Heart left ventricle (tissue), 16 donors: ENCODE measurements at places on chromosomes 16 and 17. TPM values are rescaled to one million over a fixed set of nuclear protein-coding genes. Genes with fewer than 3 reads are reported as not detected.

- DNase-seq: no peak
Measured at GRCh38 chr17:42577140-42577531, 393 bp downstream of the PSMC3IP start.

The KCNJ12 gene
- total RNA-seq: 9.7 TPM

DNA sequence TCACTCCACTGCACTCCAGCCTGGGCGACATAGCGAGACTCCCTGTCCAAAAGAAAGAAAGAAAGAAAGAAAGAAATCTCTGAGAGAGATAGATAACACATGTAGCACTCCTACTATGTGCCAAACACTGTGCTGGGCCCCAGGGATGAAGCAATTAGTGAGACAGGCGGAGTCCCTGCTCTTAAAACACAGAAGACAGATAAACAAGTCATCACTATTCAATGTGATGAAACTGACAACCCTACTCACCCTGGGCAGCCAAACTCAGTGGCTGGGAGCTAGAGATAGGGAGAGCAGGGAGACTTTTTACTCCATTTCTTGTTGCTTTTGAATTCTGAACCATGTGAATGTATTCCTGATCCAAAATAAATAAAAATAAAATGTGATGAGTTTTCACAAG, 35.2 kb upstream of the GOSR2 start:
- no peak for DNase-seq

DNA sequence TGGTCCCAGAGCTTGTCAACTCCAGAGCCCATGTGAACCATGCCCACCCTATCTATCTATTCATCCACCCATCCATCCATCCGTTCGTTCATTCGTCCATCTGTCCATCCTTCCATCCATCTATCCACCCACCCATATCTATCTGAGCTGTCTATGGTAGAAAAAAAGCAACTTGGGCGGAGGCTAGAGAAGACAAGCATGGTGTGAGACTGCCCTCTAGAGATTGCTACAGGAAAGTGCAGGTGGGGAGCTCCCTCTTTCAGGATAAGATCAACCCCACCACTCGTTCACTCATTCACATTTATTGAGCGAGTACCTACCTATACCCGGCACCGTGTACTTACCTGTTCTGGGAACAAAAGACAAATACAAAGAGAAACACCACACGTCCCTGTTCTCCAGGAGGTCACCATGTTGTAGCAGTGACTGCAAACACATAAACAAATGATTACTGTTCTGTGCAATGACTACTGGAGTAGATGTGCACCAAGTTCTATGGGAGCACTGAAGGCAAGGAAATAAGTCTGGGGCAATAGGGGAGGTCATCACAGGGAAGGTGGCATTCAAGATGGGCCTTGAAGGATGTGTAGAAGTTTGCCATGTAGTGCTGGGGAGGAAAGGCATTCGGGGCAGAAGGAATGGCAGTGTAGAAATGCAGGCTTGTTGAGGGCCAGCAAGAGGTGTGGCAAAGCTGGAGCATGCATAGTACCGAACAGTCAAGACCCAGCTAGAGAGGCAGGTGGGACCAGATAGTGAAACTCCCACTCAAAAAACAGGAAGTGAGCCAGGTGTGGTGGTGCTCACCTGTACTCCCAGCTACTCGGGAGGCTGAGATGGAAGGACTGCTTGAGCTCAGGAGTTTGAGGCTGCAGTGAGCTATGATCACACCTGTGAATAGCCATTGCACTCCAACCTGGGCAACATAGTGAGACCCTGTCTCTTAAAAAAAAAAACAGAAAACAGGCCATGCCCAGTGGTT, 13.4 kb upstream of the ATP5MC1 start:
- no peak for DNase-seq

DNA sequence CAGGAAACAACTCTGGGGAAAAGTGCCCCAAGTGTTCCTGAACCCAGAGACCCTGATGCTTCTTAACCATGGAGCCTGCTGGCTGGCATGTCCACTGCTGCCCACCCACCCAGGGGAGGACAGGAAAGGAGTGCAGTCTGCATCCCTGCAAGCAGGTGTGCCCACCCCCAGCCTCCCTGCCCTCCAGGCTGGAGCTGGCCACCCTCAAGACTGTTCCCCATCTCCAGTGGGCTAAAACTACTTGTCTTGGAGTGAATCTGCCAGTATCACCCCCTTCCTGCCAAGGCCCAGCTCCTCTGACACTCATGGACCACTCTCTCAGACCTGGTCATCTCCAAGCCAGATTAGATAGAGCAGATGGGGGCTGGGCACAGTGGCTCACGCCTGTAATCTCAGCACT, 29.8 kb downstream of the ARHGAP27 start:
- DNase-seq: no peak

The CCL4 gene
- not detected for total RNA-seq

DNA sequence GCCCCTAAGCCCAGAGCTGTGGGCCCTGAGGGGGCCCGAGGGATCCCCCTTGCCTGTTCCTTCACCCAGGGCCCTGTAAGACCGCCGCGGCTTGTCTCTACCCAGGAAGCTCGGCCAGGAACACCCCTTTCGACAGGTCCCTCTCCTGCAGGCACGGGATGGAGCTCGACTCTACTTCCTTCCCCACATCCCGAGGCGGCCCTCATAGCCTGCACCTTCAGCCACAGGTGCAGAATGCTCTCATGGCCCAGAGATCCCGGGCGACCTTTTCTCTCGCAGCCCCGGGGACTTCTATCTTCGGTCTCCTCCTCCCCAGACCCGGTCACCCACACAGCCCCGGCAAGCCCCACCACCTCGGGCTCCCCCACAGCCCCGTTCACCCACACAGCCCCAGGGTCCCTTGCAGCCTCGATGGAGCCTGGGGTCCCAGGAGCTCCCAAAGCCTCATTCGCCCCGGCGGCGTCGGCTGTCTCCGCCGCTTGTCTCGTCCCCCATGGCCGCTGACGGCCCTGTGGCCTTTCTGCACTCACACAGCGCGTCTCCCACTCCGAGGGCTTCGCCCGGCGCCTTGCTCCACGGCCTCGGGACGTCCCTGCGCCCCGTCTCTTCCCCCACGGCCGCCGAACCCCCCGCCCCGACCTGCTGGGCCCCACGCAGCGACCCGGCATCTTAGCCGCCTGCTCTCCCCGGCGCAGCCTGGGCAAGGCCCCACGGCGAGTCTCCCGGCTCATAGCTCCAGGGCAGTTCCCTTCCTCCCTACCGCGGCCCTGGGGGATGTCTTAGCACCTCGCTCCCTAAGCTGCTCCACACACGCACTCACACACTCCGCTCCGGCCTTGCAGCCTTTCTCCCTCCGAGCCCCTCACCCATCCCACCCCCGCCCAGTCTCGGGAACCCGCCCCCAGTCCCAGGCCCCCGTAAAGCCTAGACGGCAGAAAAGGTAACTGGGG, 650 bp downstream of the KIAA0753 start:
- peak; percentile 45 for DNase-seq

DNA sequence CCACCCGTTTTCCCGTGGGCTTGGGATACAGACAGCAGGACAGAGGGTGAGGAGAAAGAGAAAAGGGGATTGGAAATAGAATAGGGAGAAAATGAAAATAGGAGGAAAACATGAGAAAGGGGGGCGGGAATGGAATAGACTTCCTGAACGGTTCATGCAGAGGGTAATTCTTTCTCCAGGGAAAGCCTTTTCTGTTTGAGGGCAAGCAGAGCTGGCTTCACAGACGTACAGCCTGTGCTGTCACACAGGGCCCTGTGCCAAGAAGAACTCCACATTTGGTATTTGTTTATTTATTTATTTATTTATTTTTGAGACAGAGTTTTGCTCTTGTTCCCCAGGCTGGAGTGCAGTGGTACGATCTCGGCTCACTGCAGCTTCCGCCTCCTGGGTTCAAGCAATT, 12.0 kb downstream of the MILR1 start:
- DNase-seq: peak; percentile 31

GRCh38 chr16:51376080-51376479, 225.0 kb upstream of the SALL1 start:
- DNase-seq: no peak

The HID1 gene
- total RNA-seq: 11.8 TPM

The MAPK7 gene
- 8.8 TPM for total RNA-seq

DNA sequence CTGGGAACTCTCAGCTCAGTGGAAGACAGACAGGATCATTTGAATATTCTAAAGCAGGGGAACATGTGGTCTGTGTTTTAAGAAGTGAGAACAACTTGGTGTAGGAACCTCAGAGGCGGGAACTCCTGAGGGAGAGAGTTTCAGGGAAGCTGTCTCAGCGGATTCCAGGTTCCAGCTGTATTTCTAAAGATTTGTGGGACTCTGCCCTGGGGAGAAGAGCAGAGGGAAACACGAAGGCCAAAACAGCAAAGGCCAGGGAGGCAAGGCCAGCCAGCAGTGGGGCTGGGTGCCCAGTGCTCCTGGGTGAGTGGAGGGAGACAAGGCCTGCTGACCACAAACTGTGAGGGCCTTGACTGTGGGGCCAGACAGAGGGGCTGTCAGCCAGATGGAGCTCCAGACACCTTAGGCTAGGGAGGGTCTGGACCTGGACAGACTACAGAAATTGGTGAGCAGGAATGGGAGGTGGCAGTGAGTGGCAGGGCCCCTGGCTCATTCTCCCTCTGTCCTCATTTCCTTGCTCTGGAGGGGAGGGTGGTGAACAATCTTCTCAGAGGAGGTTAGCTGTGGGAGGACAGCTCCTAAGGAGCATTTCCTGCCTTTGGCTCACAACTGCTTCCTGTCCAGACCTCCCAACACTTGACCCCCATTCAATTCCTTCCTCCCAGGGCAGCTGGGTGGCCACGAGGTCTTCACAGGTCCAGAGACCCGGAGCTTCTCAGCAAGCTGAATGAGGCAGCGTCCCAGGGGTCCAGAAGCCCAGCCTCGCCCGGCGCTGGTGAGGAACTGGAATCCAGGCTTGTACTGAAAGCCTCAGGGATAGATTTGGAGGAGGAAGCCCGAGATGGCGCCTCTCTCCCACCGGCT, 21.0 kb upstream of the FZD2 start:
- no peak for DNase-seq

- no peak for DNase-seq
Measured at GRCh38 chr16:64924086-64924485, 197.8 kb downstream of the CDH11 start.

DNA sequence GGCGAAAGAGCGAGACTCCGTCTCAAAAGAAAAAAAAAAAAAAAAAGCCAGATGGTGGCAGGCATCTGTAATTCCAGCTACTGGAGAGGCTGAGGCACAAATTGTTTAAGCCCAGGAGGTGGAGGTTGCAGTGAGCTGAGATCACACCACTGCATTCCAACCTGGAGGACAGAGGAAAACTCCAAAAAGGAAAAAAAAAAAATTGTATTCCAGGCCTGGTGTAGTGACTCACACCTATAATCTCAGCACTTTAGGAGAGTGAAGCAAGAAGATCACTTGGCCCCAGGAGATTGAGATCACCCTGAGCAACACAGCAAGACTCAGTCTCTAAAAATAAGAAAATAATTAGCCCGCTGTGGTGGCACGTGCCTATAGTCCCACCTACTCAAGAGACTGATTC, 20.1 kb downstream of the HBQ1 start:
- DNase-seq: no peak

The CALB2 gene
- total RNA-seq: 0.72 TPM

The ATMIN gene
- total RNA-seq: 26.3 TPM

DNA sequence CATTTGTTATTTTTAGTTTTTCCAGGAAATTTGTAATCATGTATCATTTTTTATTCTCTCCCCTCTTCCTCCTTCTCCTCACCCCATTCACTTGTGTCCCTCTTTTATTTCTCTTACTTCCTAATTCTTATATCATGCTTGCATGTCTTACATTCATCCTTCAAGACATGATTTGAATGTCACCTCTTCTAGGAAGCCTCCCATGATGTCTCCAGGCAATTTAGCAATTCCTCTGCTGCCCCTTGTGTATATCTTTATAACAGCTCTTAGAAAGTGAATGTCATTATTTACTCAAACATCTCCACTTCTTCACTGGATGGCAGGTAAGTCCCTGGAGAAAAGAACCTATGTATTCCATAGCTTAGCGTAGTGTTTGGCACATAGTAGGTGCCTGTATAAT, 7.8 kb downstream of the HNF1B start:
- DNase-seq: no peak

- DNase-seq: no peak
Measured at GRCh38 chr16:68910051-68910450, 66.7 kb downstream of the TANGO6 start.

GRCh38 chr17:82696916-82697807, 1.3 kb downstream of the RAB40B start:
- peak; percentile 37 for DNase-seq

GRCh38 chr16:588639-588888, 1.3 kb upstream of the RAB40C start:
- DNase-seq: peak; percentile 47

DNA sequence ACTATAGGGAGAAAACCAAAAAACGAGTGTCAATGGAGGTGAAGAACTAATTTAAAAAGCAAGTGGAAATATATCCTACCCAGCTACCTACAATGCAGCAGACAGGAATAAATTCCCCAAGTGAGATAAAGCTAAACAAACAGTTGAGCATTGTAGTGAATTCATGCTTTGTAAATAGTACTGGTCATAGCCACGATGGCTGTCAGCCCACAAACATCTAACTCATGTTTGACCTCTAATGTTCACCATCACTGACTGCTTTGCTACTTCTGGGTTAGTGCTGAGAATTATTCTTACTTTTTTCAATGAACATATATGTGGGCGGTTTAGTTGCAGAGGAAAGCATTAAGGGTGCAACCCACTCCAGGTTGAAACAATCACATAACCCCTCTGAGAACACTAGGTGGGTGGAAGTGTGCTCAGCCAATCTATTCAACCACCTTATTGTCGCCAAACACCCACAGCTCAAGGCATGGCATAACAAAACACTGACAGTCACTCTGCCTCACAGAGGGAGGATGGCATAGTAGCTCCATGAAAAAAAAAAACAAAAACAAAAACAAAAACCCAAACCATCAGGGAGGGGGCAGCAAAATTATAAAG, 264.1 kb downstream of the ZFHX3 start:
- no peak for DNase-seq

- no peak for DNase-seq
Measured at GRCh38 chr17:66474258-66474657, 171.8 kb downstream of the PRKCA start.

GRCh38 chr17:57110152-57110542, 25.1 kb downstream of the AKAP1 start:
- DNase-seq: peak; percentile 61

- no peak for DNase-seq
Measured at GRCh38 chr16:65386672-65387071, 264.8 kb upstream of the CDH11 start.

DNA sequence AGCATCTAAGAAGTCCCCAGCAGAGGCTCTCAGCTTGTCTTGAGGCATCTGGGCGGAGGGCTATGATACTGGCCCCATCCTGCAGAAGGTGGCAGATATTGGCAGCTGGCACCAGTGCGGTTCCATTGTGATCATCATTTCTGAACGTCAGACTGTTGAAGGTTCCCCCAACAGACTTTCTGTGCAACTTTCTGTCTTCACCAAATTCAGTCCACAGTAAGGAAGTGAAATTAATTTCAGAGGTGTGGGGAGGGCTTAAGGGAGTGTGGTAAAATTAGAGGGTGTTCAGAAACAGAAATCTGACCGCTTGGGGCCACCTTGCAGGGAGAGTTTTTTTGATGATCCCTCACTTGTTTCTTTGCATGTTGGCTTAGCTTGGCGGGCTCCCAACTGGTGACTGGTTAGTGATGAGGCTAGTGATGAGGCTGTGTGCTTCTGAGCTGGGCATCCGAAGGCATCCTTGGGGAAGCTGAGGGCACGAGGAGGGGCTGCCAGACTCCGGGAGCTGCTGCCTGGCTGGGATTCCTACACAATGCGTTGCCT, at the start of gene CIITA:
Gene CIITA (plus strand): TSS at position 404 of the 543 bp plus-strand sequence. CDS start 129 bp downstream, at position 533.
- DNase-seq: peak; percentile 77

- DNase-seq: no peak
Measured at GRCh38 chr17:17087424-17088015, 45.3 kb downstream of the MPRIP start.

GRCh38 chr17:21301593-21302550, 17.4 kb downstream of the MAP2K3 start:
- DNase-seq: peak; percentile 20

The PERCC1 gene
- not detected for total RNA-seq

The MYH1 gene
- not detected for total RNA-seq

The CDH8 gene
- 1.3 TPM for total RNA-seq
